Non-pigmented ciliary epithelial cell (primary cell): ENCODE measurements at places on chromosomes 12 and 14.

DNA sequence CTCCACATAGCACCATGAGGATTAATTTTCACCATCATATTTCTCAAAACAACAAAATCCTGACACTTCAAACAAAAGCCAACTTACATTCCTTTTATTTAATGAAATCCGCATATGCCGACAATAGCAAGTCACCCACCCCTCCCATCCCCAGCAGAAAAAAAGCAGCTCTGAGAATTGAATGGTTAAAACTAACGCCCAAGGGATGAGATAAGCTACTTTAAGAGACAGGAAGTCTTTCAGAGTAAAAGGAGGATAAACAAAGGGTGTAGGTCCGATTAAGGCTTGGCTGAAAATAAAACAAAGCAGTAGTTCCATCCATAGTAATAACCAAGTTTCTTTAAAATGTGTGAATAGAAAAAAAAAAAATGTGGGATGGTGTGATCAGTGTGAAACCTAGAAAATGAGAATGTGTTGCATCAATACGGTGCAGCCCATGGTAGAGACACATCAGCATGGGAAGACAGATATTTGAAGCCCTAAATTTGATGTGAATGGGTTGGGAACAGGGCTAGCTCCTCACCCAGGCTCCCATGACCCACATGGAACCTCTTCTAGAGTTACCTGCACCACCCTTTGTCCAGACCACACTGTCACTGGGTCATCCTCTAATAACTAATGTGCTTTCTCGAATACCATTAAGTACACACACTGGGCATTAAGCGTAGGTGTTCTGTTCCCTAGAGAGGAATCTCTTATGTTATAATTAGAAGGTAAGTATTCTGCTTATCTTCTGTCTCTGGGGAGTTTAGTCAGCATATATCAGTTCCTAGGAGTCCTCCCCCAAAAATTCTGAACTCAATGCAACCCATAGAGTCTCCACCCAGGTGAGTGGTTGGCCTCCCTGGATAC is 31.7 kb downstream of the RTRAF start:
- no peak for DNase-seq

- no peak for DNase-seq
These were observed 192.8 kb downstream of the TBX5 start for GRCh38 chr12:114213055-114213581.

- peak; percentile 14 for DNase-seq
These were observed 95.9 kb upstream of the PPP2R5C start for GRCh38 chr14:101665478-101666078.

DNA sequence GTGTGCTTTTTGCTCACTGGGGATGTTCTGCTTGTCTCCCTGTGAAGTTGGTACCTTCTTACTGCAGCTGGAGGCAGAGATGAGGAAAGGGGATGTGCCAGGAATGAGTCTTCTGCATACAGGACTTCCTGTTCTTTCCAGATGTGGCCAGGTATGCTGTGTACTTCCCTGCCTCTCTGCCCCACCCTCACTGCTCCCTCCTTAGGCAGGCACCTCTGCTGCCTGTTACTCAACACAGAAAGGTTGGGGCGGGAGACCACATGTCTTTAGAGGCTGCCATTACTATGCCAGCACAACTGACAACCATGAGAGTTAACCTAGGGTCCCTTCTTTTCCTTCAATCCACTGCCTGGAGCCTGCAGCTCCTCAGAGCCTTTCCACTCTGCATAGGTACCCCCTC is 2.0 kb upstream of the OAS3 start:
- DNase-seq = no peak

GRCh38 chr12:122513660-122514059 is 12.9 kb upstream of the ZCCHC8 start:
- DNase-seq = no peak

- no peak for DNase-seq
These were observed 10.4 kb downstream of the POLE2 start for GRCh38 chr14:49677643-49678042.

DNA sequence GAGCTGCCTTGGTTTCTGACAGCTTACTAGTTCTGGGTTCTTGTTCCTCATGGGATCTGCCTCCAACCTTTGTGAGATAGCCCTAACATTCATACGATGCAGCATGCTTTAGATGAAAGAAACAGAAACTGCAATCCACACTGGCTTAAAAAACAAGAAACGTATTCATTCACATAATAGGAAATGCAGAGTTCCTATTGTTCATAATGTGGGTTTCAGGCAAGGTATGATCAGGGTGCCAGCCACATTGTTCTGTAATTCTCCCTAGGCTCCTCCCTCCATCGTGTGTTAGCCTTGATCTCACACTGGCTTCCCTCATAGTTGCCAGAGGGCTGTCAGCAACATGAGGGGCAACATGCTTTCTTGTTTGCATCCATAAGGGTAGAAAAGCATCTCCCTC is 2.7 kb upstream of the CCDC63 start:
- no peak for DNase-seq

DNA sequence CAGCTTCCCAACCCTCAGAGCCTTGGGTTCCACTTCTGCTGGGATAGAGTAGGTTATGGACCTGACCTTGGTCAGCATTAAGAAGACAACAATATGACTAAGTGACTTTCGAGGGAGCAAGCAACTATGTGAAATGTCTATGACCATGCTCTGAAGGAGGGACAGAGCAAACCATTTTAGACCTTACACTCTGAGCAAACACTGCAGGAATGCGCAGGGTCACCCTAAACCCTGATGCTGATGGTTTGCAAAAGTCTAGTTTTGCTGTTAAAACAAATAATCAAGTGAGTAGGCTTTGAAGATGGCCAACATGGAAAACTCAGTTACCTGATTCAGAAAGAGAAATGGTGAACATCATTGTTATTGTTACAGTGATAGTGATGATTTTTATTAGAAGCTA is 8.7 kb downstream of the ZCCHC8 start:
- no peak for DNase-seq

DNA sequence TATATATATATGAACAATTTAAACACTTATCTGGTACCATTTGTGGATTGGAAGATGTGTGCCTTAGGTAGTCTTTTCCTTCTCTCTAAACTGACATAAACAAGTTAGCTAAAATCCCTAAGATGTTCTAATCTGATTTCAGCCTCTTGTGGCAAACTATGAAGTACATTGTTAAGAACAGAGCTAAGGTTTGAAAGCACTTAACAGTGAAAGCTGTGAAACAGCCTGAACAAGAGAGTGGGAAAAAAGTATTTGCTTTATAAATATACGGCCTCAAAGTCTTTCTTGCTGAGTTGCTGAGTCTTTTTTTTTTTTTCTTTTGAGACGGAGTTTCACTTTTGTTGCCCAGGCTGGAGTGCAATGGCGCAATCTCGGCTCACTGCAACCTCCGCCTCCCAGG is 53.7 kb upstream of the PELI2 start:
- DNase-seq = no peak

GRCh38 chr12:113634474-113634873 is 162.8 kb upstream of the LHX5 start:
- DNase-seq = no peak

GRCh38 chr12:15001733-15002382 is 29.0 kb downstream of the PDE6H start:
- no peak for DNase-seq

GRCh38 chr14:34356264-34356654 is 105.8 kb downstream of the SPTSSA start:
- DNase-seq = no peak

DNA sequence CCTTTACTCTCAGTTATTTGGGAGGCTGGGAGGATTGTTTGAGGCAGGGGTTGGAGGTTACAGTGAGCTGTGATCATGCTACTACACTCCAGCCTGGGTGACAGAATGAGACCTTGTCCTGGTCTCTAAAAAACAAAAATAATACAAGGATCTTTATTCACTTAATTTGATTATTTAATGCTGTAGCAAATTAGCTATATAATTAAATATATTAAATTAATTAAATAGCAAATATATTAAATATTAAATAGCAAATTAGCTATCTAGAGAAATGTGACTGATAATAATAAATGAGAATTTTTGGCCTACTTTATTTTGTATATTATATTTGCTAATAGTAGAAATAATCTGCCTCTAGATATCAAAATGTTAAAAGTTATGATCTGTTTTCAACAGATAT is 298.8 kb upstream of the NAV3 start:
- DNase-seq = no peak

DNA sequence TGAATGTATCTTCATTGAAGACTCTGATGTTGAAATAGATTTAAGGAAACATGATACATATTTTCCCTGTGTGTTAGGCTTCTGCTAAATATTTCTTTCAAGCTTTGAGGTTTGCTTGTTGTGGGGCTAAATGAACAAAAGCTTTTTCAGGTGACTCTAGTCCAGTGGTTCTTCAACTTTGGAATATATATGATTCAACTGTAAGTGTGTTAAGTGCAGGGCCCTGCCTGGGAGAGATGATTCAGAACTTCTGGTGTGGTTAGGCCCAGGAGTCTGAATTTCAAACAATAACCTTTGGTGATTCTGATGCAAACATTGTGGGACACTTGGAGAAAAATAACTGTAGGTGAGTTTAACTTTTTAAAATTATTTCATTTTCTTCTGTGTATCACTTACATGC is 93.0 kb downstream of the TRHDE start:
- DNase-seq = no peak

- DNase-seq = no peak
These were observed 77.3 kb upstream of the RIN3 start for GRCh38 chr14:92436115-92436776.

DNA sequence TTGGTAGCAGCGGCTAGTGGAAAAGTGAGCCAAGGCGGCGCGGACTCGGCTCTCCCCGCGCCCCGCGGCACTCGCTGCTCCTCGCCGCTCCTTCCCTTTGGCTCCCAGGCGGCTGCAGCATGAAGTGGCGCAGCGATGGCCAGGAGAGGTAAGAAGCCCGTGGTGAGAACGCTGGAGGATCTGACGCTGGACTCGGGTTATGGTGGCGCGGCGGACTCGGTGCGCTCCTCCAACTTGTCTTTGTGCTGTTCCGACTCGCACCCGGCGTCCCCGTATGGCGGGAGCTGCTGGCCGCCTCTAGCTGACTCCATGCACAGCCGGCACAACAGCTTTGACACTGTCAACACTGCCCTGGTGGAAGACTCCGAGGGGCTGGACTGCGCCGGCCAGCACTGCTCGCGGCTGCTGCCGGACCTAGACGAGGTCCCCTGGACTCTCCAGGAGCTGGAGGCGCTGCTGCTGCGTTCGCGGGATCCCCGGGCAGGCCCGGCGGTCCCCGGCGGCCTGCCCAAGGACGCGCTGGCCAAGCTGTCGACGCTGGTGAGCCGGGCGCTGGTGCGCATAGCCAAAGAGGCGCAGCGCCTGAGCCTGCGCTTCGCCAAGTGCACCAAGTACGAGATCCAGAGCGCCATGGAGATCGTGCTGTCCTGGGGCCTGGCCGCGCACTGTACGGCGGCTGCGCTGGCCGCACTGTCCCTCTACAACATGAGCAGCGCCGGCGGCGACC is 225.6 kb upstream of the CRY1 start:
- no peak for DNase-seq

- DNase-seq = no peak
These were observed 212.8 kb upstream of the CAND1 start for GRCh38 chr12:67056329-67056728.

DNA sequence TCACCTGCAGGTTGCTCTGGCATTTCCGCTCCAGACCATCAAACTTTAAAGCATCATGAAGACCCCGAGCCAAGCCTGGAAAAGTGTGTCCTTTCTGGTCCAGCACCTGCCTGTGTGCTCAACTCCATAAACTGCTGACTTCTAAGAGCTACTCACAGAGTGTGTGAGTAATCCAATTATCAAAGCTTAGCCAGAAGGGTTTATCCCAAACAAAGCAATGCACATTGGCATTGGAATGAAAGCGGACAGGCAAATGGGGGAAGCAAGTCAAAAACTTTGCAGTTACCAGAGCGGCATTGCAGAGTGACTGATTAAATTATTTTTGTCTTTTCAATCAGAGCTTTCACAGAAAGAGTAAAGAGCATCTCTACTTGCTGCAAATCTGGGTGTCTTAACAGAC is 1262.4 kb upstream of the SEL1L start:
- DNase-seq = no peak

GRCh38 chr12:96392397-96392796 is 7.8 kb downstream of the CDK17 start:
- no peak for DNase-seq

DNA sequence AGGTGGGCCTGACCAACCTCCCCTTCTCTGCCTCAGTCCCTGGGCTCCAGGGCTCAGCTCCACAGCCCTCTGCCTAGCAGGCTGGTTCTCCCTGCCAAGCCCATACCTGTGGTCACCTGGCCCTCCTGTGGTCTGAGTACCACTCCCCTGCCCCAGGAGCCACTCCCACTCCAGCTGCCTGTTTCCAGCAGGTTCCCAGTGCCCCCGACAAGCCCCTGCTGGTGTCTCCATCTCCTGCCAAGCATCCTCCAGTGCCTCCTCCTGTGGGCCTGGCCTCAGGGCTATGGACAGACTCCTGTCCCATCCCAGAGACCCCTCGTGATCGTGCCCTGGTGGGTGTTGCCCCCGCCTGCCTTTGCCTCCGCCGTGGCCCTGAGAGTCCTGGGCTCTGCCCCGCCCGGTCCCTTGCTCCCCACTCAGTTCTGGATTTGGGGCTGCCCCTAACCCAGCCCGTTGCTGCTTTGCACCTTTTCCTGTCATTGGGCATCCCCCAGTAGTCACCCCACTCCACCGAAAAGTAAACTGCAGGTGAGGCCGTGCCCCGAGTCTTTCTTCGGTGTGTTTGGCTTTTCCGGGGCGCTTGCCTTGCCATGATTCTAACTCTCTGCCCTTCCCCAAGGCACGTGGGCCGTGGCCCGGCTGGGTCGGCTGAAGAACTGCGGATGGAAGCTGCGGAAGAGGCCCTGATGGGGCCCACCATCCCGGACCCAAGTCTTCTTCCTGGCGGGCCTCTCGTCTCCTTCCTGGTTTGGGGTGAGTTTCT is 9.8 kb downstream of the MEG3 start:
- no peak for DNase-seq

GRCh38 chr14:69314327-69314726 is 54.4 kb downstream of the GALNT16 start:
- DNase-seq = no peak

DNA sequence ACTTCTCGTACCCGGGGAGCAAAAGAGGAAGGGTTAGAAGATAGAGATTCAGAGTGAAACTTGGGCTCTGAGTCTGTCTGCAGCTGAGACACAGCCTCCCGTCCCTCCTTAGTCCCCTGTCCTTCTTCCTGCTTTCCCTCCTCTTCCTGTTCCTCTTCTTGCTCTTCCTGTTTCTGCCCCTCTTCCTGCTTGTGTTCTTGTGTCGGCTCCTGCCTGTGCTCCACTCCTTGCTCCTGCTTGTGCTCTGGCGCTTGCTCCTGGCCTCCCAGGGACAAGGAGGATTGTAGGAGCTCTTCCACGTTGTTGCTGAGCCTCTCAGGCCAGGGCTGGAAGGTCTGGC is 3.0 kb downstream of the ACRBP start:
- DNase-seq = no peak

GRCh38 chr14:24385524-24385923 is 13.3 kb upstream of the NYNRIN start:
- no peak for DNase-seq
